CD4-positive, alpha-beta memory T cell (primary cell): ENCODE measurements at places on chromosomes 13 and 19. TPM values are rescaled to one million over a fixed set of nuclear protein-coding genes. Genes with fewer than 3 reads are reported as not detected.

- no peak for DNase-seq
Observed at GRCh38 chr13:105684216-105684615, 851.2 kb downstream of the EFNB2 start.

- no peak for DNase-seq
Observed at GRCh38 chr19:10294368-10294697, 4.6 kb downstream of the ICAM5 start.

DNA sequence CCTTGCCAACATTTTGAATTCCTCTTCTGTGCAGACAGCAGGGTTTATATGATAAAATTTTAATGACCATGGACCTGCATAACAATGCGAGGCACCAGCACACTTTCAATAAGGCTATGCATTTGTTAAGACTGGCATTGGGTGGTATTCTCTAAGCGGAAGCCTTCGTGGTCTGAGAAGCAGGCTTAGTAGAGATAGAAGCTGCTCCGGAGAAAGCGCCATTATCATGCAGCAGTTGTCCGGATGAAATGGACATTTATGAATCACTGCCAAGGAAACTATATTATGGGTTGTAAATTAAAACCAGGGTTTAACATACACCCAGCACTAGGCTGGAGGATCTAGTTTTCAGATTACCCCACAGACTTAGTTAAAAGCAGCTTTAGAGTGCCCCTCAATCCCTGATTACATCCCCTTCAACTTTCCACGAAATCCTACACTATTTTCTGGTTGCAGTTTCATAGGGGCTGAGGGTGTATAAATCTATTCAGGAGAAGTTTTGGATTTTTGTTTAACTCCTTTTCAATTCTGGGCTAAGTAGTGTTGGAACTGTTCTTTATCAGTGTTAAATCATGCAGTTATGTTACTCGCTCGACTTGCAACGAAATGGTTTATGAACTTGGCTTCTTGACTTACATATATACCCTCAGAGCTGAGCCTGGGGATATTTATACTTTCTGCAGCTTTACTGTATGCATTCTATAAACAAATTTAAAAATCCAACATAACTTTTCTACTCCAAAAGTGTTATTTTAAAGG lies 193.3 kb downstream of the PCDH9 start:
- DNase-seq, result no peak

- no peak for DNase-seq
Observed at GRCh38 chr13:29676941-29677452, 81.5 kb upstream of the SLC7A1 start.

DNA sequence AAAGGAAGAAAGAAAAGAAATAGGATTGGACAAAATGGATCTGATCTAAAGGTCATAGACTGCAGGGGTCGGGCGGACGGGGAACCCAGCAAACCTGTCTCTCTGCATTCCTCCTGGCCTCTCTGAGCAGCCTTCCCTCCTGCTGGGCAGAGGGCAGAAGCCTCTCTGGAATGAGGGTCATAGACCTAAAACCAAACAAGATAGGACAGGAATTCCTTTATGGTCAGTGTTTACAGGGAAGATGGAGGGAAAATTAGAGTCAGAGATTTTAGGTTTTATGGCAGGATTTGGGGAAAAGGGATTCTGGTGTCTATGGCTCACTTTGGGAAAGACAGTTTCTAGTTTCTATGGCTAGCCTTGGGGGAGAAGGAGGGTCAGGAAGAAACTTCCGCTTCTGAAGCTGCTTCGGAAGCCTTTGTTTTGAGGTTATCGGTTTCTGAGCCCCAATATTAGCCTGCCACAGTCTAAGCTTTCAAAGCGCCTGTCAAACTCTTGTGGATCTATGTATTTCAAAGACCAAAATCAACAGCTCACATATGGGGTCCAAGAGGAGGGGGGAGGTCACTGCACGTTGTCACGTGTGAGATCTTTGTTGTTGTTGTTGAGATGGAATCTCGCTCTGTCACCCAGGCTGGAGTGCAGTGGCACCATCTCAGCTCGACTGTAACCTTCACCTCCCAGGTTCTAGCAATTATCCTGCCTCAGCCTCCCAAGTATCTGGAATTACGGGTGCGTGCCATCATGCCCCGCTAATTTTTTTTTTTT lies 18.9 kb upstream of the DPRX start:
- no peak for DNase-seq

DNA sequence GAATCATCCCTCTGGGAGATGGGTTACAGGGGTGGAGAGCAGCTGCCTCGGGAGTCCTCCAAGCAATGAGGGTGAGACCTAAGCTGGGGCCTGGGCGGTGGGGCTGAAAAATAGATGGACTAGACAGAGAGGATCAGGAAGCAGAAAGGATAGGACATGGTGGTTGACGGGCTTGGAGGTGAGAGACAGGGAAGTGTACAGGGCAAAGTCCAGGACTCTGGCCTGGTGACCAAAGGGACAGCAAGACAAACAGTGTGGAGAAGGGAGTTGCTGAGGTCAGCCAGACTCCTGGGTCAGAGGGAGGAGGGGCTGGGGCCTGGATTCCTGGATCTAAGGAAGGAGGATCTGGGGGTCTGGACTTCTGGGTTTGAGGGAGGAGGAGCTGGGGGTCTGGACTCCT lies 5.5 kb downstream of the PHLDB3 start:
- DNase-seq, result no peak

Gene FAM83E
- not detected for polyA plus RNA-seq

Gene TSSK6
- 1.1 TPM for polyA plus RNA-seq

Gene FSD1
- 2.4 TPM for polyA plus RNA-seq
